ENCODE measurements at places on chromosomes 5 and 9. TPM values are rescaled to one million over a fixed set of nuclear protein-coding genes. Genes with fewer than 3 reads are reported as not detected.

The PCDHAC1 gene
- not detected for total RNA-seq

The SLC25A51 gene
- 35.1 TPM for total RNA-seq

The CCDC192 gene
- total RNA-seq: not detected

DNA sequence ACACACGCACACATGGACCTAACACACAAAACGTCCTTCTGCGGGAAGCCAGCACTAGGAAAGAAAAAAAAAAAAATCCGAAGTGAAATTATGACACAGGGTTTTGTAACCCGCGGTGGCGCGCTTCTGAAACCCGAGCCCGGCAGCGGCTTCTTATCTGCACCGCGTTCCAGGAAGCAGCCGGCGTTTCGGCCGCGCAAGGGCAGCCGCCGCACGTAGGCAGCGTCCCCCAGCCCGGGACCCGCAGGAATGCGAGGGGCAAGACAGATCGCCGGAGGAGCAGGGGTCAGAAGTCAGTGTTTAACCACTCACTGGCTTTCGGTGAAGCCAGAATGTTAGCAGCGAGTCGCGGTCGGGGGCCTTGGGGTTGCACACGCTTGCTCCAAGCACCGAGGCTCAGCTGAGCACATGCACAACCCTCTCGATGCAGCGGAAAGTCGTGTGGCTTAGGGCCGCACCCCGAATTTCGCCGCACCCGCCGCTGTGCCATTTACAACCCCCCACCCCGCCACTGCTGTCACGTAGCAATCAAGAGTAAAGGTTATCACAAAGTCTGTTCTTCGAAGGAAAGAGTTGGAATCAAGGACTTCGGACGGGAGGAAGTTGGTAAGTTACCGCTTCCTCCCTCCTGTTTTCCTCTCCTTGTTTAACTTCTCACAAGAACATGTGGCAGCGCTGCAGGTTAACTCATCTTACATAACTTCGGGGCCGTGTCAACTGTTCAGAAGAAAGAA lies 167.9 kb downstream of the AUH start:
- no peaks in the 10 kb centered on the region for H3K36me3 ChIP-seq
- peaks cover 17% of the 10 kb centered on the region for H3K4me1 ChIP-seq
- peak overlapping the region; percentile 86 for H3K27ac ChIP-seq
- H3K27me3 ChIP-seq: no peaks in the 10 kb centered on the region
- H3K4me3 ChIP-seq: peak overlapping the region; percentile 88
- peak; percentile 78 for DNase-seq

- H3K27ac ChIP-seq: no peak overlapping the region
- H3K4me1 ChIP-seq: peaks cover 36% of the 10 kb centered on the region
- peaks cover 2% of the 10 kb centered on the region for H3K36me3 ChIP-seq
These were observed 6.2 kb upstream of the TRIM7 start for GRCh38 chr5:181211208-181211607.

DNA sequence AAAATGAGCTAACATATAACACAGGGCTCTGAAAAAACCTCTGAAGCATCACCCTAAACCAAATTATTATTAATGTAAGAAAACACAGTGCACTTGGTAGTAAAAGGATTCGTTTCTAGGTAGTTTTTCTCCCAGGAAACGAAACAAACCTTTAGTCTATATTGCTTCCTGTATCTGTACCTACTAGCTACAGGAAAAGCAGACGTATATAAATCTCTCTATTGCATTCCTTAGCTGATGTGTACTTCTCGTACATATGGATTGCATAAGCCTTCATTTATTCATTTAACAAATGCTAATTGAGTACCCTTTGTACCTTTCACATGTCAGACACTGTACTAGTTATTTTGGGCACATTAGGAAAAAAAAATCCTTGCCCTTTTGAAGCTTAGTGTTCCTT lies 85.0 kb upstream of the RASA1 start:
- H3K4me1 ChIP-seq: peaks cover 14% of the 10 kb centered on the region
- no peak for DNase-seq
- H3K27me3 ChIP-seq: no peaks in the 10 kb centered on the region

- H3K36me3 ChIP-seq: peaks cover 18% of the 10 kb centered on the region
- H3K27me3 ChIP-seq: peaks cover 84% of the 10 kb centered on the region
- no peaks in the 10 kb centered on the region for H3K4me1 ChIP-seq
- no peak for DNase-seq
These were observed 2.1 kb downstream of the PCDHGA7 start for GRCh38 chr5:141384471-141385267.

- no peak overlapping the region for H3K27ac ChIP-seq
- H3K4me1 ChIP-seq: no peaks in the 10 kb centered on the region
- H3K4me3 ChIP-seq: no peak overlapping the region
- DNase-seq: no peak
- peaks cover 6% of the 10 kb centered on the region for H3K36me3 ChIP-seq
- H3K27me3 ChIP-seq: no peaks in the 10 kb centered on the region
These were observed 221.7 kb downstream of the PBX3 start for GRCh38 chr9:125968714-125969374.

DNA sequence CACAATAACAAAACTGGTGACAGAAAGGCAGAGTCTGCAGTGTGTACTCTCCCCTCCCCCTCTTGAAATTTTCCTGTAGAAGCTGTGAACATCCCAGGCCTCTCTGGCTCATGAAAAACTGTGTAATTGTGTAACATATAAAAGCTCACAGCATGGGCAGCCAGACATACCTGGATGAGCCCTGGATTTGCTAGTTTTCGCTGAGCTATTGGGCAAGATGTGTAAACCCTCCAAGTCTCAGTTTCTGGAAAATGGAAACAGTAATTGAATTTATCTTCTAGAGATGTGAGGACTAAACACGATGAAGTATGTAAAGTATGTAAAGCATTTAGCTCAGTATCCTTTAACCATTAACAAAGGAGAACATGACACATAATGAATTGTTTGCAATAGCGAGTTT lies 143.2 kb upstream of the ANKH start:
- no peak for DNase-seq
- H3K36me3 ChIP-seq: peaks cover 5% of the 10 kb centered on the region
- H3K27ac ChIP-seq: no peak overlapping the region
- peaks cover under 1% of the 10 kb centered on the region for H3K27me3 ChIP-seq
- H3K4me1 ChIP-seq: no peaks in the 10 kb centered on the region

DNA sequence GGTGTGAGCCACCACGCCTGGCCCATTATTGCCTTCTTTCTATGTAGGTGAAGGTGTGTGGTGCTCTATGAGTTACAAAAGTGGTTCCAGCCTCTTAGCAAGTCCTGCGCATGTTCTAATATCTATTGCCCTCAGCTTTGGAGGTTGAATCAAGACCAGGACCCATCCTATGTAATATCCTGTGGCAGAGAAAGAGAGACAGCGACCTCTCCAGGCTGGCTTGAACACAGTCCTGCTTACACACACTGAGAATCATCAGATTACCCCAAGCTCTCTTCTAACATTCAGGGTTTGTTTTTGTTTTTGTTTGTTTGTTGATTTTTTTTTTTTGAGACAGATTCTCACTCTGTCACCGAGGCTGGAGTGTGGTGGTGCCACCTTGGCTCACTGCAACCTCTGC lies 94.7 kb upstream of the OSMR start:
- H3K36me3 ChIP-seq: no peaks in the 10 kb centered on the region
- no peak overlapping the region for H3K27ac ChIP-seq
- DNase-seq: no peak
- peaks cover 38% of the 10 kb centered on the region for H3K27me3 ChIP-seq

DNA sequence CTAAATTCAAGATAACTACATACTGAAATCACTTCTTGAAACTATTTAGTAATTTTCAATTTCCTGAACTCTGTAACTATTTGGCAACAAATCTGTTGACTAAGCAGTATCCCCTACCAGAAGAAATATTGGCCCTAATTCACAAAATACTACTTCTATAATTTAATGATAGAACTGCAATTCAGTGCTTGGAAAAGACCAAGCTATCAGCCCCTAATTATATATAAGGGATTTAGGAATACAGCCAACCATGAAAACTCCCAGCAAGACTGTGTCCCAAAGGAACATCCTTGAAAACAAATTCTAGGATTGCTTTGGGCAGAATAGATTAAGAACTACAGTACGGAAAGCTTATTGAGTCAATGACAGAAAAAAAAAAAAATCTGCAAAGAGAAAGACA lies 169.2 kb downstream of the RAB3C start:
- no peak overlapping the region for H3K4me3 ChIP-seq
- no peak for DNase-seq

GRCh38 chr9:106766616-106767015 lies 96.3 kb upstream of the ZNF462 start:
- no peaks in the 10 kb centered on the region for H3K36me3 ChIP-seq
- H3K27me3 ChIP-seq: no peaks in the 10 kb centered on the region
- H3K4me3 ChIP-seq: no peak overlapping the region
- no peak for DNase-seq

DNA sequence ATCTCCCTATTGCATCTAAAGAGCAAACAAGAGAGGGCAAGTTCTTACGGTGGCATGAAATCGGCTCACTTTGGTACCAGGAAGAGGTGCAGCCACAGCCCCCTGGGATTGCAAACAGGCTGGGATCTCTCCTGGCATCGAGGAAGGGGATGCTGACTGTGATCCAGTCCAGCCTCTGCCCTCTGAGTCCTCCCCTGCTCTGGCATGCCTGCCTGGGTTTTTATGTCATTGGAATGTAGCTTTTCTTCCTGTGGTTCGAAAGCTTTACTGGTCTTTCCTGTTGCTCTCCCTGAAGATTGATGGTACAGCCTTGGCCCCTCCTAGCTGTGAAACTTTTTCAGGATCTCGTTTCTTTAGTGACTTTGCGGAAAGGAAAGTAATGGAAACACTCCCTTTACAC lies 6.6 kb downstream of the SLC46A2 start:
- no peaks in the 10 kb centered on the region for H3K27me3 ChIP-seq
- no peaks in the 10 kb centered on the region for H3K4me1 ChIP-seq
- no peak for DNase-seq
- no peak overlapping the region for H3K4me3 ChIP-seq
- no peak overlapping the region for H3K27ac ChIP-seq

GRCh38 chr9:124812441-124812876 lies 35.5 kb downstream of the OLFML2A start:
- no peak for DNase-seq
- no peaks in the 10 kb centered on the region for H3K36me3 ChIP-seq
- no peak overlapping the region for H3K4me3 ChIP-seq
- no peaks in the 10 kb centered on the region for H3K4me1 ChIP-seq
- H3K27me3 ChIP-seq: peaks cover 1% of the 10 kb centered on the region
- H3K27ac ChIP-seq: no peak overlapping the region

- H3K27ac ChIP-seq: no peak overlapping the region
- peaks cover 5% of the 10 kb centered on the region for H3K27me3 ChIP-seq
- DNase-seq: no peak
- H3K36me3 ChIP-seq: no peaks in the 10 kb centered on the region
- no peak overlapping the region for H3K4me3 ChIP-seq
These were observed 48.2 kb downstream of the FAM240B start for GRCh38 chr9:38671748-38672147.
